ENCODE measurements at places on chromosomes 7 and 10.

DNA sequence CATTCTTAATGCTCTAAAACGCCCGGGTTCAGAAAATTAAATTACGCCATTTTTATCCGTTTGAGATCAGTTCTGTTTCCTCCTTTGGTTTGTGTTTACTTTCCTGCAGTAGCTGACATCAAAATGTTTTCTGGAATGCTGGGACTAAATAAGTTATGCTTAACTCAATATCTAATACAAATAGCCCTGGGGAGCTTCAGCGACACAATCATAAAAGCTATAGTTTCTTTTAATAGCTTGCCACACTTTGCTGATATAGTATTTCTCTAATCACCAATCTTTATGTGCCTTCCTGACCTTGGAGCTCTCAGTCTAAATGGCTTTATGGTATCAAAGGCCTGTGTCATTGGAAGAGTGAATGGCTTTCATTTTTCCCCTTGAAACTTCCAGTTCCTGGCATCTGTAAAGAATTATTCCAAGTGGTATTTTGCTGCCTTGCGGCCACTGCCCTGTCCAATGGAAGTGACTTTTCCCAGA, 202.7 kb downstream of the HDAC9 start:
- DNase-seq: no peak

DNA sequence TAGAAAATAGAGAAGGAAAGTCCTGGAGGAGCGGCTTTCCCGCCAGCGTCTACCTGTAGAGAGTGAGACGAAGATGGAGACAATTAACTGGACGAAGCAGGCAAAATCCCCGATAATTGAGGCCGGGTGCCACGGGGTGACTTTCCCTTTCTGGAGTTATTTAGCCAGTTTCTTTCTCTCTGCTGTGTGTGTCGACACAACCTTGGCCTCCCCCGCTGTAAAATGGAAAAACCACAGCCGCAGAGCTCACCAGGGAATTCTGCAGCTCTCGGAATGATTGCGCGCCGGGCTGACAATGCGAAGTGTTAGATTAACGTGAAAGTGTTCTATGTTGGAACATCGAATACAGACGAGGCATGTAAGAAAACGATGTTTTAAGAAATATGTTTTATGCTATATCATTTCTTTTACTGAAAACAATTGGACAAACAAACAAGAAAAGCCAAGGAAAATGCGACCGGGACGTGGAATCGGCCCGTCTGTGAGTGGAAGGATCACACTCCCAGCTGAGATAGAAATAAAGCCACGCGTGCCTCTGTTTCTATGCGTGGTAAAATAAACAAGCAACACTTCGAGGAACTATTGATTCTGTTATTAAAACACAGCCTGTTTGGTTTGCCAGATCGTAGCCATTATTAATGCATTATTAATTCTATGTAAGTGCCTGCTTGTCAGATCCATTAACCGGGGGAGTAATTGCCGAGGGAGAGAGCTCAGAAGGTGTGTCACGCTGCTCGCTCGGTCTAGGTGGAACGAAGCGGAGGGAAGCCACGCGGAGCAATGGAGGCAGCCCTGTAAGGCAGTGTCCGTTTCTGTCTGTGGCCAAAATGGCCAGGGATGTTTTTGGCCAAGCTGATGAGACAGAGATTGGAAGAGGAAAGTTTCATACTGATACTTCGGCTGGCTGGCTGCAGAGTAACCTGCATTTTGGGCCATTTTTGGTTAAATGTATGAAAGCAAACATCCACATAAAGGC, 129.4 kb downstream of the DNAJB6 start:
- no peak for DNase-seq

DNA sequence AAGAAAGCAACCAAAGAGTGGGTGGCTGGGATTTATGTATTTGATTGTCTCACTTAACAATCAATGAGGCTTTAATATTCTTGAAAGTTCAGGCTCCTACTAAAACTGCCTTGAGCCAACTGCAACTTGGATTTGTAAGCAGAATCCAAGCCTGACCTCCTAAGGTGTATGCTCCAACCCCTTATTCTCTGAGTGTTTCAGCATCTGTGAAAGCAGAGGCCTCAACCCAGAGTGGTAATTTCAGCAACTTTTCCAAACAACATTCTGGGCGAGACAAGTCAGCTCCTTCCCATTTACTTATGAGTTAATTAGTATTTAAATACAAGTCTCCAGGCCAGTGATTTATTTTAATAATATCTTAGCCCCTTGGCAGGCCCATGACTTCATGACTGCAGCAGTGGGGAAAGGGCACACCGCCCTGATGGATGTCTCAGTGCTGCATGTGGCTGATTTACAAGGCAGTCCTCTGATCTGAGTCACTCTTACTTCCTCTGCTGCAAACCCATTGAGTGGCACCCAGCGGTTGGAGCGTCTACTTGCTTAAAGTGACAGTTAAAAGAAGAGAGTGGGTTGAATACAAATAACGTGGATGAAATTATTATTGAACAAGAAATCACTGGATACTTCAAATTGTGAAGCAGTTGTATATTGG, 209.1 kb downstream of the TRIL start:
- DNase-seq: no peak

DNA sequence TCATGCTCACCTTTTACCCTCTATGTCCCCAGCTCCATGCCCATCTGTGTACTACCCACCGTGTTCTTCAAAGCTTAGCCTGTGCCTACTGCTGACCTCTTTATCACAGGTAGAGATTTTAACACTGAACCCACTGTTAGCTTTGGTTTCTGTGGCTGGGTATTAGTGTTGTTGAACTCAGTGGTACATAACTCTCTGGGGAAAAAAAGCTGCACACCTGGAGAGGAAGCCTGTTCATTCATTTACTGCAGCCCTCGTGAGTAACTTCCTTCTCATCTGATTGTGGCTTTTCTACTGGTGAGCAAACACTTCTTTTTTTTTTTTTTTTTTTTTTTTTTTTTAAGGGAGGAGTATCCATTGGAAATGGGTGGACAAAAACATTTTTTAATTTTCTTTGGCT, 326.3 kb downstream of the CCSER2 start:
- DNase-seq: no peak

GRCh38 chr7:75802552-75802821, 11.1 kb downstream of the CCL24 start:
- DNase-seq: no peak

Measured in astrocyte of the cerebellum (primary cell).